ENCODE measurements at places on chromosomes 4 and X.

DNA sequence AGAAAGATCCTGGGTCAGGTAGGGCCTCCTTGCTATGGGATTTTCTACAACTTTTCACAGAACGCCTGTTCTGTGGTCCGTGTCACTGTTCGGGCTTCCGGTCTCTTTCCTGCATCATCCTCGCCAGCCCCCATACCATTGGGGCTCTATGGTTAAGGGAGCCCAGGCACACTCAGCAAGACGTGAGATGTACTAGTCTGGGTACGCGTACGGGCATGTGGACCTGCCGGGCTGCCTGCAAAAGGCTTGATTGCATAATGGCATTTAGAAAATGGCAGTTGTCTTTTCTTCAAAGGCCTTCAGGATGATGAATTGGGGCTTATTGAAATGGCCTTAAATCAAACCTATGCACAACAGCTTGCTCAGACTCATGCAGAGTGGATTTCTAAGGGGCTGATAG lies 86.7 kb downstream of the CNGA2 start:
- DNase-seq, result no peak

- DNase-seq, result no peak
These were observed 2.9 kb upstream of the TMEM164 start for GRCh38 chrX:110000000-110000399.

DNA sequence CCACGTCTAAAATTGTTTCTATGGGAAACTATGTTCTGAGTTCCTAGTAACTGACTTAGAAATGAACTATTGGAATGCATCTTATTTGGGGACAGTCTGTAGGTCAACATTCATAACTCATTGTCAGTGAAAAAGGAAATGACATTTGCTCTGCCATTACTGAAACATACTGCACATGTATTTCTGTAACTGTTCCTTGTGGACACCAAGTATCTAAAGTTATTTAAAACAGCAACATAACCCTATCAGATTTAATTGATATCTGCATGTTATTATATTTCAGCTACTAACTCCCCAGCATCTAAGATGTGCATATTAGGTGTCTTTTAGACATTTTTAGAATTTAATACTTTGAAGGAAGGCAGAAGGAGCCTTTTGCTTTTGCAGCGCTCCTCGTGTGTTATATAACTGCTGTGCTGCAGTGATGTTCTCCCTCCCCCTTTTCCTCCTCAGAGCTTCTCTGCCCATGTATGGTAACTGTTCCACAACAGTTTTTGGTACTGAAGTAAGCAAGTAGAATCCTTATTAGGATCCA lies 37.2 kb upstream of the TMEM131L start:
- no peak for DNase-seq

GRCh38 chrX:10467793-10468192 lies 152.6 kb downstream of the MID1 start:
- no peak for DNase-seq

GRCh38 chrX:123607806-123608205 lies 125.0 kb downstream of the THOC2 start:
- DNase-seq, result no peak
